ENCODE measurements at places on chromosomes 1 and 21.

DNA sequence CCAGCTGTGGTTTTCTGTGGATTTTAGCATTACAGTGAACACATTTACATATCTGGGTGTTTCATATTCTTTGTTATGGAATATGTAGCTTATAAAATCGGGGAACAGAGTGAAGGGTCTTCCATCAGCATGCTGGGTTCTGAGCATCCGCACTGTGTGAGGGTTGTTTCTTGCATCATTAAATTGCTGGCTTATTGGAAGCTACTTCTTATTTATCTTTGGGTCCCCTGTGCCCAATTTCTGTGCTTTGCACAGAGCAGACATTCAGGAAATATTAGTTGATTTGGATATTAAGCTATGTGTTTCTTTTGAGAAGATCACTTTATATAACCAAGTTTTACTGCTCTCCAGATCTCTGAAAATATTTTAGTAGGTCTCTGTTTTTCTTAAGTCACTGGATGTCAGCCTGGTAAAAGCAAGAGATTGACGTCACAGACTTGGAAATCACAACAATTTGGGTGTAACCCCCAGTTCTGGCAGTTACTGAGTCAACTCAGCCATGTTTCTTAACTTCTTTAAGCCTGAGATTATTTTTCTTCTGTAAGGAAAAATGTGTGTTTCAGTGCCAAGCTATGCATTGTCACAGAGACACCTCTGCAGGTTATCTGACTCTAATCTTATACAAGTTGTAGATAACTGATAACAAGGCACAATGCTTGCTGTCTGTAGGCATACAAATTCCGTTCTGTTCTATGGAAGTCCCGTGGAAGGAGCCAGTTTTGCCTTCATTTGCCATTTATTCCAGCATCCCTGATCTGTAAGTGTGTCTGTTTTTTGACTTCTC is 258.3 kb upstream of the KAZN start:
- no peak for DNase-seq

- no peak for DNase-seq
These were observed 38.7 kb downstream of the SNX7 start for GRCh38 chr1:98700228-98700627.

DNA sequence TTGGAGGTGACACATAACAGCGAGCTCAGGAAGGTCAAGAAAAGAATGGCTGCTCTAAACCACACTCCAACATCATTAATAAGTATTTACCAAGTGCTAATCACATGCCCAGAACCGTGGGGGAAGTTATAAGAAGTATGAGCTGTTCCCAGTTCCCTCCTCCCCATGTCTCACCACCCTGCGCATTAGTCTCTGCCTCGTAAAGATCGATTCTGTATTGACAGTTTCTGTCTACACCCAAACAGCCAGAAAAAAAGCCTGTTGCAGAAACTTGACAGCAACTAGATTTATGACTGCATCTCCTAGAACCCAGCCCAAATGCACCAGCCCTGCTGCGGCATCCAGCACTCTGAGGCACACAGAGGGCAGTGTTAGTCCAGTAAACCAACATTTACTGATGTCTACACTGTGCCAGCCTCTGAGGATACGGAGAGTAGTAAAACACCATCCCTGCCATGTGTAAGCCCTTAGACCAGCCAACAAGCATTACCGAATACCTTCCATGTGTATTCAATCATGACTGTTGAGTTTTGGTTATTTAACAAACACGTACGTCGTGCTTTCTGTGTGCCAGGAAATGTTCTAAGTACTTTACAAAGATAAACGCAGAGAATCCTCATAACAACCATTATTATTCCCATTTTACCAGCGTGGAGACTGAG is 63.6 kb upstream of the ZBTB40 start:
- DNase-seq = no peak

GRCh38 chr21:36791695-36792470 is 93.0 kb downstream of the SIM2 start:
- DNase-seq = no peak

GRCh38 chr1:78447086-78447485 is 43.7 kb upstream of the PTGFR start:
- DNase-seq = no peak

DNA sequence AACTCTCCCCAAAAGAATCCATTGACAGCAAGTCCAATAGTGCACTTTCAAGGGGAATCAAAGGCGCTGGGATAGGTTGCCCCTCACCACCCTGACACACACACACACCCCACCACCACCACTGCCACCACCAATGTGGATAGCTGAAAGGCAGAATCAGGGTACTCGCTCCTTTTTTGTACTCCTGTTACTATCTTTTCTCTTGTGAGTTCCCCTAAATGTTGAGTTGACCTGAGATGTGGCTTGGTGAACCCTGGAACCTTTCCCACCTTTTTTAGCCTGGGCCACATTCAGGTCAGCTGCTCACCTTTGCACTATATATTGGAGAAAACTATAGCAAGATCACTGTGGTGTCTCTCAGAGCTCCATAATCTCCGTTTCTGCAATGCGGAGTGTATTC is 3.9 kb downstream of the S100A8 start:
- no peak for DNase-seq

GRCh38 chr1:162974810-162975209 is 94.4 kb upstream of the RGS4 start:
- DNase-seq = no peak

- no peak for DNase-seq
These were observed 2.1 kb downstream of the CD55 start for GRCh38 chr1:207323425-207324225.

DNA sequence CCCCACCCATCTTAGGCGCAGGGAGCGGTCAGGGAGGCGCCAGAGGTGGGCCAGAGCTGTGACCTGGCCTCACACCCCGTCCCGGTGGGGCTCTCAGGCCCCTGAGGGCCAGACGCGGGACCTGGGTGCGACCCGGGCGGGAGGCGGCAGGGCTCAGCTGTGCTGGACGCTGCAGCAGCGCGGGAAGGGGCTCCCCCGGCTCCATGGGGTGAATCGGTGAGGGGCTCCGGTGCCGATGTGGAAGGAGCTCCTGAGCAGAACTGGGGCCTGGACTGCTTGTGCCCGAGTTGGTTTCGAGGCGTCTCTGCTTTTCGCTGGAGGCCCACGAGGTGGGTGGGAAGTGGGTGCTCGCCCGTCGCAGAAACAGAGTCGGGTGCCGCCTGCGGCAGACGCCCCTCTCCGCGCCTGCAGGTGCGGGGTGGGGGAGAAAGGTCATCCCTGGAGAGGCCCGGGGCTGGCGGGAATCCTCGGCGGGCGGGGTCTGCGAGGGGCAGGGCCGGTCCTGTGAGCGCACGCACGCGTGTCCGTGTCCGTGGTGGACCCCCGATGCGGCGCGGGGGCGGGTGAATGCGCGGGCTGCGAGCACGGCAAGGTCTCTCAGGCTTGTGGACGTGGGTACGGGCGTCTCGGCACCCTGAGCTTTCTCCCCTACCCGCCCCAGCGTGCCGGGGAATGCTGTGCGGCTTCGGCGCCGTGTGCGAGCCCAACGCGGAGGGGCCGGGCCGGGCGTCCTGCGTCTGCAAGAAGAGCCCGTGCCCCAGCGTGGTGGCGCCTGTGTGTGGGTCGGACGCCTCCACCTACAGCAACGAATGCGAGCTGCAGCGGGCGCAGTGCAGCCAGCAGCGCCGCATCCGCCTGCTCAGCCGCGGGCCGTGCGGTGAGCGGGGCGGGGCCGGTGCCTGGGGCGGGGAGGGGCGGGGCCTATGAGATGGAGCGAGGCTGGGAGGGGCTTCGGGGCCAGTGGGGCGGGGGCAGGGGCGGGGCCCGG is 20.4 kb downstream of the AGRN start:
- no peak for DNase-seq

GRCh38 chr1:71610476-71610875 is 529.6 kb upstream of the ZRANB2 start:
- no peak for DNase-seq

GRCh38 chr1:206447422-206447765 is 22.9 kb upstream of the IKBKE start:
- peak; percentile 88 for DNase-seq

- no peak for DNase-seq
These were observed 2.9 kb upstream of the EDN2 start for GRCh38 chr1:41487126-41488039.

DNA sequence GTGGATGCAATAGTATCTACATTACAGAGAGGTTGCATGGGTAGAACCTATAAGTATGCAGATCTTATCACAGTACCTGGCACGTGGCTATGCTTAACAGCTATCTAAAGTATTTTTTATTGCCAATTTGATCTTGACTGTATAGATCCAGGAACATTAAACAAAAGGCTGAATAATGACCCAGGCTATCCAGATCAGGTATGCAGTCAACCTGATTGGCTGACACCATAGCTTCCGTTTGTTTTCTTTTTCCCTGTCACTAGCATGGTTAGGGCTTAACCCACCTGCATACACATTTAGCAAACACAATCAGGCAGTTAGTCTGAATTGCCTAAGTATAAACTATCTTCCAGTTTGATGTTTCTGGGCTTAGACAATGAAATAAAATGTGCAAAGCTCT is 264.9 kb upstream of the PLXNA2 start:
- DNase-seq = no peak

GRCh38 chr1:58258082-58258481 is 288.4 kb downstream of the OMA1 start:
- DNase-seq = no peak

DNA sequence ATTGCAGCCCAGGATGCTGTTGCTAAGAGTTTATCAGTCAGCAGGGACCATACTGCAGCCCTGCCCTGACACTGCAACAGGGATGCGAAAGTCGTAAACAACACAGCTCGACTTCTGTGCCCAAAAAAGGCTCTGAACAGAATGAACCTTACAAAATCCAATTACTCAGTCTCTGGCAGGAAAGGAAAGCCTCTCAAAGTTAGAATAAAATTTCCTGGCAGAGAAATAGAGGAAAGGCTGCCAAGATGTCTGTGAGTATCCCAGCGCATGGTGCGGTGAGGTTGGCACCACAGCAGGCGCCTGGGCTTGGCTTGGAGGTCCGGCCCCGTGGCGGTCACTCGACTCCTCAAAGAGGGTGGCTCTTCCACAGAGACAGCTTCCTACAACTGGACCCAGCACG is 185.8 kb downstream of the PCP4 start:
- DNase-seq = no peak

DNA sequence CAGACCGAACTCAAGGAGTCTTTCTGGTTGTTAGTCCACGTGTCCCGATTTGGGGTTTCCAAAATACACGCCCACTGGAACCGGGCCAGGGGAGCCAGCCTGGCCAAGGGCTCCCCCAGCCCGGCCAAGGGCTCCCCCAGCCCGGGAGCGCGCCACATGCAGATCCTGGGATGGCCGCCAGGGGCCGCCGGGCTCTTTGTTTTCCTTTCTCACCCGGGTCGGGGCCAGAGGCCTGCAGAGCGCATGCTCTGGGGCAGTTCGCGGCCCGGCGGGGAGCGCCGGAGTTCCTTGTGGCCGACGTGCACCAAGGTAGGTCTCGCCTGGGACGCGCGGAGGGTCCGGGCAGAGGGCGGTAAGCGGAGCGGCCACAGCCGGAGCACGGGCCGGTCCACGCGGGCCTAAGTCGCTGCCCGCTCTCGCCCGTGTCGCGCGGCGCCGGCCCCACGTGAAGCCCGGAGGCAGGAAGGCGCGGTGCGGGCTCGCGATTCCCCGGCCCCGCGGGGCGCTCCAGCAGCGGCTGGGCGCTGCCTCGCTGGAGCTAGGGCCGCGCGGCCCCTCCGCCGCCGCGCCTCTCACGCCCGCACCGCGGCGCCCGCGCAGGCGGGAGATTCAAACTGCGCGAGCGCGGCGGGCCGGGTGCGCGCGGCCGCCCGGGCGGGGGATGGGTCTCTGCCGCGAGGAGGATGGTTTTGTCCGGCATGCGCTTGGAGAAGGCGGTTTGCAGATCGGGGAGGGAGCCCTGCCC is 12.3 kb downstream of the RCC1 start:
- peak; percentile 93 for DNase-seq

DNA sequence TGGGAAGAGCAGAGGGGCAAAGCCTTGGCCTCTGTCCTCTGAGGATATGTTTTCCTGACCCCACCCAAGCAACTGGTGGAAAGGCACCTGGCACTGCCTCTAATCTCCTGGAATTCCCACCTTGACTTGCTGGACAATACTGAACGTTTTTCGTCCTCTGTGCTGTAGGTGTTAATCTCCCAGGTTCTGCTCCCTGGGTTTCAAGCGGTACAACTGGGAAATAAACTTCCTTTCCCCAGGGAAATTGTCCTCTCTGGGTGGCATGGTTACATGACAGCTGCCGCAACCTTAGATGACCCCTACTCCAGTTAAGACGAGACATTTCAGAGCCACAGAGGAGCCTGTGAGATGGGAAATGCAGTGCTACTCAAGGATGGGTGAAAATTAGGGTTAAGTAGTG is 57.3 kb upstream of the BCAR3 start:
- DNase-seq = peak; percentile 25

- DNase-seq = no peak
These were observed 32.4 kb upstream of the PGBD5 start for GRCh38 chr1:230458509-230458908.

DNA sequence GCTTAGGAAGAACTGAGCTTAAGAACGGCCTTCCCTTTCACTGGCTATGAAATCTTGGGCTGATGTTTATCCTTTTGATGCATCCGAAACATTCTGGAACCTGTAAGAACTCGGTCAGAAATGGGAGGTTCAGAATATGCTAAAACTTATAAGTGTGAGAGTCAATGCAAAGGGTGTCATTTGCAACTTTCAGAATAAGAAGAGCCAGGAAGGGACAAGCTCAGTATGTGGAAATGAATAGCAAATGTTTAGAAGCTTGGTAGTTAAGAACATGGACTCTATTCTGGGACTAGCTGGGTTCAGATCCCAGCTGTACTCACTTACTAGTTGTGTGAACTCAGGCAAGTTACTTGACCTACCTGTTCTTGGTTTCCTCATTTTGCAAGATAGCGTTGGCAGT is 234.1 kb downstream of the OMA1 start:
- no peak for DNase-seq

- no peak for DNase-seq
These were observed 39.9 kb downstream of the MSH4 start for GRCh38 chr1:75836528-75837100.

DNA sequence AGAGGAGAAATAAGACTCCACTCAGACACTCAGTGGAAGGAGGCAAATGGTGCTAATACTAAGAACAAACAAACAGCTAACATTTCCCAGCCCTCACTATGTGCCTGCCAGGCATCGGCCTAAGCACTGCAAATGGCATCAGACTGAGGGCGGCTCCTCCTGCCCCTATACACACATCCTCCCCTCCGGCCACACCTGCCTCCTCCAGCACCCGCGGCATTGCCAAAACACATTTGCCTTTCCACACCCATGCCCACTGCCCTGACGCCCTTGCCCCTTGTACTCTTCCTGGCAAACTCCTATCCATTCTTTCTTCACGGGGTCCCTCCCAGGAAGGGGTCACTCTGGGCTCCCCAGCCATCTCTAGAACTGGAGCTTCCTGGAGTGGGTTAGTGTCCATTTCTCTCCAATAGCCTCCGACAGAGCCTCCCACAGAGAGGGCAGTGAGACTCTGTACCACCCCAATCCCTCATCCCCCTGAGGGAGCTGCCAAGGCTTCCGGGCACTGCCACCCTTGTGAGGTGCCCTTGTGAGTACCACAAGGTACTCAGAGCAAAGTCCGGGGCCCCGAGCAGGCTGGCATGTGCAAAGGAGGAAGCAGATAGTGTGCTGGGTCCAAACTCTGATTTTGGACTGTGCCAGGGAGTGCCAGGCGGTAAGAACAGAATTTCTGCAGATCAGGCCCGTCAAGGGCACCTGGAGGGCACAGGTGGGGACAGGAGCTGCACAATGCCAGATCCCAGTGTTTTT is 959 bp downstream of the AKR7A3 start:
- DNase-seq = no peak

Data from WERI-Rb-1 (cell line).